ENCODE measurements at places on chromosomes 7 and 10. TPM values are rescaled to one million over a fixed set of nuclear protein-coding genes. Genes with fewer than 3 reads are reported as not detected.

- DNase-seq = no peak
Measured at GRCh38 chr10:12165036-12165435, 30.7 kb downstream of the NUDT5 start.

CDK14 gene
- 0.58 TPM for polyA plus RNA-seq

DNA sequence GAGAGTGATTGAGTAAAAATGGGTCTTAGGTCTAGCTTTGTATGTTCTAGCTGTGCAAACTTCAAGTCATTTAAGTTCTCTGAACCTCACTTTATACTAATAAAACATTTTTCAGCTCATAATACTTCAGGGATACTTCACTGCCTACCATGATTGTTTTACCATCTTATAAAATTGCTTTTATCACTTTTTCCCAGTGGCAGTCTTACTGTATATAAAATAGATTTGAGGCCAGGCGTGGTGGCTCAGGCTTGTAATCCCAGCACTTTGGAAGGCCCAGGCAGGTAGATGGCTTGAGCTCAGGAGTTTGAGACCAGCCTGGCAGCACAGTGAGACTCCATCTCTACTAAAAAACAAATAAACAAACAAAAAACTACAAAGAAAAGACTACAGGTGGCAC, 17.4 kb downstream of the FGL2 start:
- DNase-seq = no peak

DNA sequence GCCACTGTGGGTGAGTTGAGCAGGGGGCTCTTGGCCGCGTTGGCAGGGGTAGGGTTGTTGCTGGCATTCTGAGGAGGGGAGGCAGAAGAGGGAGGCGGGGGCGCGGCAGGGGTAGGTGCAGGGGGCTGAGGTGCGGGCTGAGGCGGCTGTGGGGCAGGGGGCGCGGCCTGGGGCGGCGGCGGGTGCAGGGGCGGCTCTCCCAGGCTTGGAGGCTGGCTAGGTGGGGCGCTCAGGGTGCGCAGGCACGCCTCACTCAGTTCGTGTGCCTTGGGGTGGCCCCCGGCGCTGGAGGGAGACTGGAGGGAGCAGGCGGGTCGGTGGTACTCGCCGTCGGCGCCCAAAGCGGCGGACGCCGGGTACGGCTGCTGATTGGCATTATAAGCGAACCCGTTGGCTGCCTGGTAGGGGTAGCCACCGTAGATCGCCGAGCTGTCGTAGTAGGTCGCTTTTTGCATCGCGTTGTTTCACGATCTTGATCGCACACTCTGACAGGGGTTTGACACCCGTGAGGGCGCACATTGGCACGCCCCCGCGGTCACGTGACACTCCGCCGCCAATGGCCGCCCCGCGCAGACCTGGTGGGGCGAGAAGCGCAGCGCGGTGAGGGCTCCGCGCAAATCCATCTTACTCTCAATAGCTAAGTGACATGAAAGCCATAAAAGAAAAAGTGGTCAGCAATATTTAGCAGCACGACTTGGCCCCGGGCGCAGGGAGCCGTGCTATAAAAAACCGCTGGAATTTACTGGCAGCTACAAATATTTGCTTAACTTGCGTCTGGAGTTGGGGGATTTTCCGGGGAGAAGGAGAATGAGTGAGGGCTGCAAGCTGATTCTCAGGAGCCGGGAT, 7.9 kb upstream of the HOXA2 start:
- DNase-seq = no peak

GRCh38 chr10:101779544-101780186, 3.6 kb downstream of the NPM3 start:
- DNase-seq = peak; percentile 71

DNA sequence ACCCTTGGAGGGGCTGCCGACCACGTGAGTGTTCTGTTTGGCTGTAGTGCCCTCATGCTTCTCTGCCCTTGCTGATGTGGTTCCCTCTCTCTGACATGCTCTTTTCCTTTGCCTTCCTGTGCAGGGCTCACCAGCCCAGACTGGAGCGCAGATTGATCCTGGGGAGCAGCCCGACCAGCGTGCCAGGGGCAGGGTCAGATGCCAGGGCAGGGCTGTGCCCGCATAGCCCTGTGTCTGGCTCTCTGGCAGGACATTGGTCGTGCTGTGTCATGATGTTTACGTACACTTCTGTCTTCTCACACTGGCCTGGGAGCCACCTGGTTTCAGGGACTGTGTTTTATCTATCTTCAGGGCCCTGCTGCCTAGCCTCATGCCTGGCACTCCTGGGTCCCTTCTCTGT, 300.8 kb downstream of the CAMK1D start:
- no peak for DNase-seq

- peak; percentile 44 for DNase-seq
Measured at GRCh38 chr7:92448205-92448747, 994 bp downstream of the GATAD1 start.

LLCFC1 gene
- polyA plus RNA-seq = not detected
